ENCODE measurements at places on chromosomes 2 and 18. TPM values are rescaled to one million over a fixed set of nuclear protein-coding genes. Genes with fewer than 3 reads are reported as not detected.

The TCF4 gene
- polyA plus RNA-seq: 8.6 TPM

The MOCOS gene
- polyA plus RNA-seq: 0.79 TPM

The SMPD4 gene
- polyA plus RNA-seq: 24.8 TPM

The CD226 gene
- 0.27 TPM for polyA plus RNA-seq

The NCKAP1 gene
- 120 TPM for polyA plus RNA-seq

The CHRNG gene
- 7.3 TPM for polyA plus RNA-seq

The KHK gene
- 1.8 TPM for polyA plus RNA-seq

The CTAGE1 gene
- not detected for polyA plus RNA-seq

The IL36A gene
- polyA plus RNA-seq: not detected

The CDCA7 gene
- polyA plus RNA-seq: 0.35 TPM

The LYG2 gene
- polyA plus RNA-seq: 0.04 TPM

The CKAP2L gene
- not detected for polyA plus RNA-seq

The MPP4 gene
- 0.06 TPM for polyA plus RNA-seq

The C2orf66 gene
- polyA plus RNA-seq: 0.03 TPM

The LBX2 gene
- polyA plus RNA-seq: 0.14 TPM

The SPHKAP gene
- not detected for polyA plus RNA-seq

The DUSP19 gene
- 3.9 TPM for polyA plus RNA-seq

The PDCL3 gene
- 78.3 TPM for polyA plus RNA-seq

The POTEJ gene
- polyA plus RNA-seq: not detected

The TUBB8B gene
- not detected for polyA plus RNA-seq

The FSIP2 gene
- polyA plus RNA-seq: 0.01 TPM

The SERPINB12 gene
- not detected for polyA plus RNA-seq

The PLGLB1 gene
- 1.2 TPM for polyA plus RNA-seq

The IRS1 gene
- 21.0 TPM for polyA plus RNA-seq

The EHD3 gene
- polyA plus RNA-seq: 1.3 TPM

The KIF1A gene
- polyA plus RNA-seq: 0.12 TPM

The ATP6V1C2 gene
- polyA plus RNA-seq: 0.25 TPM

The NLRC4 gene
- polyA plus RNA-seq: 0.30 TPM

The FKBP1B gene
- 2.1 TPM for polyA plus RNA-seq

The CLEC4F gene
- 0.21 TPM for polyA plus RNA-seq

The PRKAG3 gene
- 60.2 TPM for polyA plus RNA-seq

The GCKR gene
- 1.6 TPM for polyA plus RNA-seq

All from psoas muscle (tissue), 8 donors.